Foreskin melanocyte (primary cell): ENCODE measurements at places on chromosomes 2 and 18.

DNA sequence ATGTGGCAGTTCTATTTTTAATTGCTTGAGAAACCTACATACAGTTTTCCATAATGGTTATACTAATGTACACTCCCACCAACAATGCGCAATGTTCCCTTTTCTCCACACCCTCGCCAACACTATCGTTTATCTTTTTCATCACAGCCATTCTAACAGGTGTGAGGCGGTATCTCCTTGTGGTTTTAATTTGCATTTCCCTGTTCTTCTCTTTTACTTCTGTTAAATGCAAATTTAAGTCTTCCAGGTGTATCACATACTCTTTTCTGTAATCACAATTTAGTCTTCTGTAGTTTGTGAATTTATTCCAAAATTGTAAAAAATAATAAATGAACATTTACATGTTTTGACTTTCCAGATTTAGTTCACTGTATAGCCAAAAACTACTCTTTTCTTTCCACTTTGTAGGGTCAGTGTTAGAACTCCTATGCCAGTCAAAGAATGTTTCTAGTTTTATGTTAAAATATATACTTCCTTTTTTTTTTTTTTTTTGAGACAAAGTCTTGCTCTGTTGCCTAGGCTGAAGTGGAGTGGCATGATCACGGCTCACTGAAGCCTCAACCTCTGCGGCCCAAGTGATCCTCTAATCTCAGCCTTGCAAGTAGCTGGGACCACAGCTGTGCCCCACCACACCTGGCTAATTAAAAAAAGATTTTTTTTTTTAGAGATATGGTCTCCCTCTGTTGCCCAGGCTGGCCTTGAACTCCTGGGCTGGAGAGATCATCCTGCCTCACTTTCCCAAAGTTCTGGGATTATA is 15.4 kb upstream of the ACYP2 start:
- no peak for DNase-seq

- DNase-seq, result no peak
Measured at GRCh38 chr2:26396734-26397298, 4.9 kb upstream of the DRC1 start.

DNA sequence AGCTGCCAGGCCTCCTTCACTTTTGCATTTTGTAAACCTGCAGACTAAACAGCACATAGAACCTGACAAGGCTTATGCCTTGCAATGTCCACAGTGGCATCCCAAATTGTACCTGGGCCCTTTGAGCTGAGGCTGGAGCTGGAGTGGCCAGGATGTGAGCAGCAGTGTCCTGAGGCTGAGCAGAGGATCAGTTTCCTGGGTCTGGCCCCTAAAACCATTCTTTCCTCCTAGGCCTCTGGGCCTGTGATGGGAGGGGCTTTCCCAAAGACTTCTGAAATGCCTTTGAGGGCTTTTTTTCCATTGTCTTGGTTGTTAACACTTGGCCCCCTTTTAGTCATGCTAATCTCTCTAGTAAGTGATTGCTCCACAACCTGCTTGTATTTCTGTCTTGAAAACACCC is 32.8 kb downstream of the FSIP2 start:
- no peak for DNase-seq

- DNase-seq, result no peak
Measured at GRCh38 chr2:188580738-188581137, 289.1 kb downstream of the GULP1 start.

GRCh38 chr18:9436206-9436929 is 38.9 kb upstream of the RALBP1 start:
- DNase-seq, result no peak

- no peak for DNase-seq
Measured at GRCh38 chr2:227765788-227766372, 20.2 kb downstream of the SCYGR8 start.

DNA sequence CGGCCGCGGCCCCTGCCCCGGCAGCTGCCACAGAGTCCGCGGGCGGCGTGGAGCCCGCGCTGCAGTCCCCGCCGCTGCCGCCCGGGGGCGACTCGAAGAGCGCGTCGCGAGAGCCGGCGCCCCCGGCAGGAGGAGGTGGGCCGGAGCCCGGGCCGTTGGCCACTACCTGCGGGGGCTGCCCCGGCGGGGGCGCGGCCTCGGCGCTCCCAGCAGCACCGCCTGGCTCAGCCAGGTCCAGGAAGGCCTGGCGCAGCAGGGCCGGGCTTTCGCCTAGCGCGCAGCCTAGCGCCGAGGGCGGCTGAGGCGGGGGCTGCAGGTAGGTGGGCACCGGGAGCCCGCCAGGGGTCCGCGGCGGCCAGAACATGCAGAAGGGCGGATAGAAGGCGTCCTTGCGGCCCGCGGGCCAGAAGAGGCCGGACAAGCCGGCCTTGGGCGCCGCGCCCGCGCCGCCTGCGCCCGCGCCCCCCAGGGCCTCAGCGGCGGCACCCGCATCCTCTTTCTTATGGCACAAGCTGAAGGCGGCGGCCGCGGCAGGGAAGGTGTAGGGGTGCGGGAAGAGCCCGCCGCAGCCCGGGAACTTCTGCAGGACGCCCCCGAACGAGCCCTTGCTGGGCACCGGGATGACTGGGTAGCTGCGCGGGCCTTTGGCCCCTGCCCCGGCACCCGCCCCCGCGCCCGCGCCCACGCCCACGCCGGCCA is 3.9 kb downstream of the SKOR2 start:
- DNase-seq, result no peak

GRCh38 chr2:40556293-40556692 is 104.4 kb upstream of the SLC8A1 start:
- DNase-seq, result no peak

- no peak for DNase-seq
Measured at GRCh38 chr2:195659114-195659513, 2.1 kb downstream of the SLC39A10 start.

DNA sequence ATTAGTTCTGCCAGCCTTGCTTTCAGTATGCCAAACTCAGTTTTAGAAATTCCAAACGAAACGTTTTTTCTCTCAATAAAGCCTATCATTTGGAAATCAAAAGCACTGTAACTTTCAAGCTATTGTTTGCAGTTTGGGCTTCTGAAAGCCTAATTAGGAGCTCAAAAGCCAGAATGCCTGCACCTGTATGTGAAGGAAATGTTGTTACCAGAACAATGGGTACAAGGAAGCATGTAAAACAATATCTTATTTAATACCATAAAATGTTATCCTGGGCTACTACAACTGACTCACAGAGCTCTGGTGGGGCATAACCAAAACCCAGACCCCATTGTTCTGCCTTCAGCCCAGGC is 12.6 kb upstream of the GULP1 start:
- DNase-seq, result no peak

DNA sequence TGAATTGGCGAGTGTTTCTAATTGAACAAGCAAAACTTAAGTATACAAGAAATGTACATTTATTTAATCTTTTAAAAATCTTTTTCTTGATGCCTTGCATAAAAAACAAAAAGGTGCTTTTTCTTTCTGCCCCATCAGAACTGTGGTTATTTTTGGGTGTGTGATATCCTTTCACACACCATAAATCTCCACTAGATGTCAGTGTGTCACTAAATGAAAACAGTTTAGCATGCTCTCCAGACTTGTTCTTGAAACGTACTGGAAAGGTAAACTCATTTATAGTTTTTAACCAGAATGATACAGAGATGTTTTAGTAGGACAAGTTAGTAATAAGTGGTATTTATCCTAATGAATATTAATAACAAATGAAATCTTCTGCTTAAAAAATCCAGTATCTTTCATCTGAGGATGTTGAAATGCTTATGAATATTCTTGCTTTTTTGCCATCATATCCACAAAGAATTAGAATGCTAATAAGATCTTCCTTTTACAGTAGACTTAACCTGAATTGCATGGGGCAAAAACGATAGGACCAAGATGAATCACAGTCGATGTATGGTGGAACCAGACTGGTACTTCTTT is 96.8 kb downstream of the UBE2E3 start:
- peak; percentile 39 for DNase-seq

- no peak for DNase-seq
Measured at GRCh38 chr18:58990720-58991119, 126.0 kb downstream of the ZNF532 start.

GRCh38 chr2:174682578-174683391 is 81.5 kb downstream of the CHRNA1 start:
- DNase-seq, result peak; percentile 24

GRCh38 chr2:203574824-203575223 is 39.7 kb upstream of the RAPH1 start:
- no peak for DNase-seq

- DNase-seq, result no peak
Measured at GRCh38 chr18:58416704-58417683, 211.9 kb downstream of the ALPK2 start.

GRCh38 chr2:157662401-157662800 is 33.7 kb upstream of the ACVR1C start:
- DNase-seq, result peak; percentile 29

GRCh38 chr2:225806105-225806504 is 406.6 kb downstream of the NYAP2 start:
- no peak for DNase-seq

GRCh38 chr2:237485304-237485703 is 1.7 kb upstream of the MLPH start:
- DNase-seq, result no peak

GRCh38 chr18:34738175-34738894 is 28.2 kb downstream of the DTNA start:
- DNase-seq, result no peak

GRCh38 chr18:45111502-45111848 is 430.8 kb downstream of the SETBP1 start:
- DNase-seq, result peak; percentile 5

- no peak for DNase-seq
Measured at GRCh38 chr2:148903979-148904378, 29.0 kb downstream of the KIF5C start.

- no peak for DNase-seq
Measured at GRCh38 chr18:36187826-36188721, 777 bp downstream of the MOCOS start.

- no peak for DNase-seq
Measured at GRCh38 chr2:53150146-53150545, 617.5 kb upstream of the CHAC2 start.

DNA sequence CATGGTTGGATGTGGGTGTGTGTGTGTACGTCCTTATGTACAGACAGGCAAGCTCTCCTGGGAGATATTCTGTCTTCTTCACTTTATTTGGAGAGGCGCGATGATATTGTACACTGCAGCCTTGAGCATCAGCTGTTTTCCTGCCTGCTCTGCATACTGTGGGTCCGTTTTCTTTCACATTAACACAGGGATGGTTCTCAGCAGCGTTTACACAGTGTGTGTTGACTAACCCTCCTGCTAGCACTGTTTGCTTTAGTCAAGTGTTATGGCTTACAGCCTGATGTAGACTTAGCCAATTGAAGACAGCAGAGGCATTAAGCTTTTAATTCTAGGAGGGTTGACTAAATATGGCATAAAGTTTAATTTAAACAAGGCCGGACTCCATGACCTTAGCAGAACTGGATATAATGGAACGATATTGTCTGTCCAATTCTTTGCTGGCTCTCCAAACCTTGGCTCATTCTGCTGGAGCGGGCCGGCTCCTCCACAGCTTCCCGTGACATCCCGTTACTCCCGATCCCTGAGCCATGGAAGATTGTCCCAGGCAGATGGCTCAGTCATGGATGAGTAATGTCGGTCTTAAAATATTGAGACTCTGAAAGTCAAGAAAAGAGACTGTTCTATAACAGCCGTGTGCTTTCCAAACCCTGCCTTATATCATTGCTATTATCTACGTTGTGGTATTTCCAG is 134.7 kb downstream of the TPGS2 start:
- peak; percentile 41 for DNase-seq

GRCh38 chr2:24919506-24920097 is 435 bp downstream of the ADCY3 start:
- DNase-seq, result no peak

DNA sequence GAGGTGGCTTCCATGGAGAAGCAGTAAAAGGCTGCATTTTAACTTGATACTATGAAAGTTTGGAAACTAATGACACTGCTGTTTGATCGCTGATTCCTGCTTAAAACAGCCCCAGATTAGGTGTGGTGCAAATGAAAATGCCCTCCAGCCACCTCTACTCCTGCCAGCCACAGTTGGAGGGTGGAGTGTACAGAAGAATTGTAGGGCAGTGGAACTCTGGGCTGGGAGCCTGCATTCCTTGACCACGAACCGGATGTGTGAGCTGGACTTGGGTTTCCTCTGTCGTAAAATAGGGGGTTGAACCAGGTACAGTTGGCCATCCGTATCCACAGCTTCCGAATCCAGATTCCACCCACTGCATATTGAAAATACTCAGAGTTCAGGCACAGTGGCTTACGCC is 84.6 kb upstream of the RFX8 start:
- DNase-seq, result no peak

DNA sequence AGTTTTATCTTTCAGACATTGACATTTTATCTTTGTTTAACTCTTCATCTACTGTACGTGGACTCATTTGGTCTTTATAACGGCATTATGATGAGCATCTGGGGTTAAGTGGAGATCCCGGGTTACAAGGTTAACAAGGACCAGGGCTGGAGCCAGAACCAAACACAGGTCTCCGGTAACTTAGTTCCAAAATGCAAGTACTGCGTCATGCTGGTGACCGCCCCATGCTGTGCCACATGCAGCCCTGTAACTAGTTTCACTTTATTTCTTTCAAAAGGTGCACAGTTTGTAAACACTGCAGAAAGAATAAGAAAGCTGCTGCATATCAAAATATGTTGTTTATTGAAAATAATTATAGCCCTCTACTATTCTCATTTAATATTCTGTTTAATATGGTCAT is 3.1 kb downstream of the SLC5A7 start:
- DNase-seq, result no peak

- no peak for DNase-seq
Measured at GRCh38 chr2:5227062-5227699, 465.0 kb upstream of the SOX11 start.

- DNase-seq, result no peak
Measured at GRCh38 chr18:44791520-44791919, 110.8 kb downstream of the SETBP1 start.

DNA sequence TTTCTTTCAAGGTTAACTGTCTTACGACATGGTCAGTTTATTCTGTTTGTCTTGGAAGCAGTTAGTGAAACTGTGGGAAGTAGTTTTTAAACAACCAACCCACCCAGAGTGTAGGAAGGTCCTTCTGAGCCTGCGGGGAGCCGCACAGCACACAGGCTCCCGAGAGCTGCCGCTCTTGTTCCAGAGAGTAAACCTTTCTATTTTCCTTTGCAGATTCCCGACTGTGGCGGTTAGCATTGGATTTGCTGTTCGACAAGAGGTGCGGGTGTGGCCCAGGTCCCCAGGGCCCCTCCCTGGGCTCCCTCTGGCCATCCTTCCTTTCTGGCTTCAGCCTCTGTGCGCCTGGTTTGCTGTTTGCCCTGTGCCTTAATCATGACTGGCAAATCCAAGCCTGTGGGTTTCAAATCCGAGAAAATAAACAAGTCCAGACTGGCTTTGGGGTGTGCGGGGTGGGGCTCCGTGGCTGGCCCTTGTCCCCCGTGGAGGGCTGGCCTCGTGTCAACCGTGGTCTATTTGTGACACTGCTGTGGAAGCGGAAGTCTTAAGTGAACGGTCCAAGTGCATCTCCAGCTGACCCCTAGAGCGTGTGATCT is 30.7 kb downstream of the IMPA2 start:
- DNase-seq, result no peak

- no peak for DNase-seq
Measured at GRCh38 chr2:1981421-1981820, 237.1 kb upstream of the PXDN start.
